ENCODE measurements at places on chromosomes 11 and 22. TPM values are rescaled to one million over a fixed set of nuclear protein-coding genes. Genes with fewer than 3 reads are reported as not detected.

The ZP1 gene
- not detected for total RNA-seq

The CRYBB2 gene
- not detected for total RNA-seq

The THY1 gene
- 162 TPM for total RNA-seq

The PAK1 gene
- 54.2 TPM for total RNA-seq

The FJX1 gene
- total RNA-seq = 97.0 TPM

The ELMOD1 gene
- 1.1 TPM for total RNA-seq

The OR8K1 gene
- total RNA-seq = not detected

The MIOX gene
- total RNA-seq = not detected

The IRAG1 gene
- 22.6 TPM for total RNA-seq

The PGR gene
- total RNA-seq = 4.1 TPM

The NPAS4 gene
- not detected for total RNA-seq

The ADM gene
- 187 TPM for total RNA-seq

The MPPED2 gene
- total RNA-seq = under 0.01 TPM

The NEU3 gene
- total RNA-seq = 6.9 TPM

The OR52K2 gene
- not detected for total RNA-seq

The PAX6 gene
- total RNA-seq = not detected

The C11orf86 gene
- not detected for total RNA-seq

The FAM168A gene
- total RNA-seq = 21.6 TPM

The KLHDC7B gene
- total RNA-seq = 0.11 TPM

The CYB5R2 gene
- 20.0 TPM for total RNA-seq

The TSGA10IP gene
- 0.11 TPM for total RNA-seq

The TTC28 gene
- 31.4 TPM for total RNA-seq

The JHY gene
- total RNA-seq = 1.7 TPM

The POU2AF2 gene
- not detected for total RNA-seq

The SUSD2 gene
- total RNA-seq = 8.6 TPM
